ENCODE measurements at places on chromosomes 1 and 21.

DNA sequence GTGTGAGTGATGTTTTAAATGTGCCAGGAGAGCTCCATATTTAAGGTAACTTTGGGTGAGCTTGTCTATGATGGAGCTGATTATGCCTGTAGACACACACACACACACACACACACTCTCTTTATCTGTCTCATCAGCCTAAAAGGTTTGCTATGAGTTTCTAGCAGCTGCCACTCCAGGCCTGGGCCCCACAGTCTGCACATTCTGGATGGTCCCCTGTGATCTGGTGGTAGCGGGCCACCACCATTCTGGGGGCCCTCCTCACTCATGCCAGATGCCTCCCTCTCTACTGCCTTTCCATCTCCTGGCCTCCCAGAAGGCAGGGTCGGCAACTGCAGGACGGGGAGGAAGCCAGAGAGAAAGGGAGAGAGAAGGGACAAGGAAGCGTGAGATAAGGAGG lies 129.2 kb upstream of the TNR start:
- no peak for DNase-seq

GRCh38 chr1:108082738-108083562 lies 117.2 kb downstream of the SLC25A24 start:
- no peak for DNase-seq

DNA sequence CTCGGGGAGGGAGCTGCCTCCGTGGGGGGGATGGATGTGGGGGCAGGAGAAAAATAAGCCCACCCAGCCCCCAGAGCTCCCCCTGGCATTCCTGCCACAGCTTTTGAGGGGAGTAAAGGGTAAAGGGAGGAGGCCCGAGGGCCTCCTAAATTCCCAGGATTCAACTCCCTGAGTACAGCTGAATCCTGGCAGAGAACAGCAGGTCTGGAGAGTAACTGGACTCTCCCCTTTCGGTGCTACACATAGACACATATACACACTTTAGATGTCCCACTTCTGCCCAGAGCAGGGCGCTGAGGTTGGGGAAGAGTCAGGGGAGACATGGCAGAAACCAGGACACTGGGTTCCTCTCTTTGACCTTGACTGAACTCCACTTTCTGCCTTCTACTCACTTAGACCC lies 3.0 kb downstream of the KIRREL1 start:
- no peak for DNase-seq

DNA sequence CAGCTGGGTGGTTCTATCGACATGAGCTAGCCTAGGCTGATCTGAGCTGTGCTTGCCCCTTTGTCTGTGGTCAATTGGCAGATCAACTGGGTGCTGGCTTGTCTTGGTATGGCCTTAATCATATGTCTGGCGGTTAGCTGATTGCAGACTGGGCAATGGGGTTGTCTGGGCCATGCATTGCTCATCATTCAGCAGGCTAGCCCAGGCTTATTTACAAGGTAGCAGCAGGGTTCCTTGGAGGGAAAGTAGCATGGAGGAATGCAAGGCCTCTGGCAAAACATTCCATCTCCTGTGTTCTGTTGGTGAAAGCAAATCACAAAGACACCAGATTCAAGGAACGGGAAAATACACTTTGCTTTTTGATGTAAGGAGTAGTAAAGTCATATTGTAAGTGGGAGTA lies 84.0 kb upstream of the IVNS1ABP start:
- DNase-seq: no peak

DNA sequence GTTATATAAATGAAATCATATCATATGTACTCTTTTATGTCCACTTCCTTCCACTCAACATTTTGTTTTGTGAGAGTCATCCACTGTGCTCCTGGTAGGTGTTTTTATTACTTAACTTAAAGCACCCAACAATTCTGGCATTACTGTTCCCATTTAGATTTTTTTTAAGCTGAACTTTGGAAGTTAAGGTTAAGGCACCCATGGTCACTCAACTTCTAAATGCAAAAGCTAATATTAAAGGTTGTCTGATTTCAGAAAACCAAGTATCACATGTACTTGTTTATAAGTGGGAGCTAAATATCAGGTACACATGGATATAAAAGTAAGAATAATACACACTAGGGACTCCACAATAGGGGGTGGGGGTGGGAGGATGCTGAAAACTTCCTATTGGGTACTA lies 42.7 kb downstream of the SCMH1 start:
- no peak for DNase-seq

- no peak for DNase-seq
Observed at GRCh38 chr1:91777630-91778300, 108.2 kb downstream of the TGFBR3 start.

- no peak for DNase-seq
Observed at GRCh38 chr1:201295346-201295745, 12.0 kb downstream of the PKP1 start.

- DNase-seq: peak; percentile 47
Observed at GRCh38 chr21:45545236-45545570, 3.0 kb upstream of the SLC19A1 start.
